ENCODE measurements at places on chromosomes 1 and 21. TPM values are rescaled to one million over a fixed set of nuclear protein-coding genes. Genes with fewer than 3 reads are reported as not detected.

Gene CFAP107
- total RNA-seq: not detected

Gene TMEM81
- not detected for total RNA-seq

Gene DMBX1
- total RNA-seq: not detected

Gene LRRC71
- not detected for total RNA-seq
